Stimulated activated CD4-positive, alpha-beta T cell treated with anti-CD3 and anti-CD28 coated beads, Interleukin-2, amount 100 ng/mL, for 24 hours (primary cell): ENCODE measurements at places on chromosomes 16 and 17.

GRCh38 chr16:8859913-8860881, 8.6 kb downstream of the CARHSP1 start:
- DNase-seq = no peak

GRCh38 chr16:10616756-10617640, 36.6 kb upstream of the EMP2 start:
- DNase-seq = no peak

DNA sequence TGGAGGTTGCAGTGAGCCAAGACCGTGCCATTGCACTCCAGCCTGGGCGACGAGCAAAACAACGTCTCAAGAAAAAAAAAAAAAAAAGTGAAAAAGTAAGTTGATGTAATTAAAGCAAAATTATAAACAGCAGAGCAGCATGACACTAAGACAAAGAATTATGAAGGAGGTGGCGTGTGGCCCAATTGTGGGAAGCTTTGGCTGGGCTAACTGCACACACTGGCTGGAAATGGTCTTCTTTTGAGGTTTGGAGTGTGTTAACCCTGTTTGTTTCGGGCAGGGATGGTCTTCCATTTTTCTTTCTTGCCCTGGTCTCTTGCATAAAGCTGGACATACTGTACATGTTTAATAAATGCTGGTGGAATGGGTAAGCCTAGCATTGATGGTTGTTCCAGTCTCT, 54.8 kb downstream of the RAP1GAP2 start:
- no peak for DNase-seq

DNA sequence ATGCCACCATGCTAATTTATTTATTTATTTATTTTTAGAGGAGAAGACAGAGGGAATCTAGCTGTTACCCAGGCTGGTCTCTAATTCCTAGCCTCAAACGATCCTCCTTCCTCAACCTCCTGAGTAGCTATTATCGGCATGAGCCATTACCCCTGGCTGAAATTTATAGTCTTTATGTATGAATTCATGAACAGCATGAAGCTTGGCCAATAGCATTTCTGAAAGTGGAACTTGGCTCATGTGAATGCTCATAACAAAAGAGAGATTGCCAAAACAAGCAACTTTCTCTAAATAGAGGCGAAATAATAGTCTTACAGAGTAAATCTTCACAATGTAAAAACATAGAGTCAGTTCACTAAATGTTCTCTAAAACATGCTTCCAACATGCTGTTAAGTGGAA, 30.1 kb upstream of the SMURF2 start:
- DNase-seq = no peak

GRCh38 chr16:85948138-85948509, 49.2 kb downstream of the IRF8 start:
- DNase-seq = no peak

GRCh38 chr17:36464765-36465088, 21.8 kb upstream of the ZNHIT3 start:
- DNase-seq = no peak

DNA sequence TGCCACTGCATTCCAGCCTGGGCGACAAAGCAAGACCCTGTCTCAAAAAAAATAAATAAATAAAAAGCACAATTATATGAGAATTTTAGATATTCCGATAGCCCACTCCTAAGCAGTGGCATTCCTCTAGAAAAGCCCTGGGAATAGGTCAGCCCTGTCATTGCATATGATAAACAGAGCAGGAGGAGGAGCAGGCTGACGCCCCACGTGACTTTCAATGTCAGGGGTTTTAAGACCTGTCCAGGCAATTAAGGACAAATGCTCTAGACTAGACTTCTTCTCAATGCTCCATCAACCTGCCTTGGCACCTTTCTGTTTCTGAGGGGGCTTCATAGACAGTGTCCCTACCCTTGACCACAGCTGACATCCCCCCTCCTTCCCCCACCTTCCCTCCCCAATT, 7.5 kb downstream of the TOM1L2 start:
- no peak for DNase-seq

DNA sequence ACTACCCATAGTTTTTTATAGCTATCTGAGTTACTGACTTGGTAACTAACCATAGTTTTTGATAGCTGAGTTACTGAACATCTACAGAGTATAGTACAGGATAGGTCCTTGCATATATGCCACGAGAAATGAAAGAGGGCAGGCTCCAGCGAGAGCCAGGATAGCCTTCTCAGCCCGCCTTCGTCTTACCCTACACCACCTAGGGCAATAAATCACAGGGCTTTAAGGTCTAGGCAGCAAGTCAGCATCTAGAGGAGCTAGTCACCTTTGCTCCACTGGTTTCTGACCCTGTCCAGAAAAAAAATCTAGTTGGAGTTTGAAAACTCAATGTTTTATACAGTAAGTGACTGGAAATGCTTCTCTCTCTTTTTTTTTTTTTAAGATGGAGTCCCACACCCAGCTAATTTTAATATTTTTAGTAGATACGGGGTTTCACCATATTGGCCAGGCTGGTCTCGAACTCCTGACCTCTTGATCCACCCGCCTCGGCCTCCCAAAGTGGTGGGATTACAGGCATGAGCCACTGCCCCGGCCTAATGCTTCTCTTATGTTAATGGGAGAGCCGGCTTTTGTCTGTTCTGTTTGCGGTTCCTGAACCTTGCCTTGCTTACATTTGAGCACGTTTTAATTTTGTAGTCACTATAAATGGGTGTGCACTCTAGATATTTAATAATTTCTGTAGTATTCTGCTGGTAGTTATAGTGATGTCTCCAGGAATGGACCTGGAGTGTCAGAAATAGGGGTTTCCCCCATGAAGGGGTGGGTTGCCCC, 2.8 kb downstream of the BFAR start:
- no peak for DNase-seq
